ENCODE measurements at places on chromosomes 5 and 9.

DNA sequence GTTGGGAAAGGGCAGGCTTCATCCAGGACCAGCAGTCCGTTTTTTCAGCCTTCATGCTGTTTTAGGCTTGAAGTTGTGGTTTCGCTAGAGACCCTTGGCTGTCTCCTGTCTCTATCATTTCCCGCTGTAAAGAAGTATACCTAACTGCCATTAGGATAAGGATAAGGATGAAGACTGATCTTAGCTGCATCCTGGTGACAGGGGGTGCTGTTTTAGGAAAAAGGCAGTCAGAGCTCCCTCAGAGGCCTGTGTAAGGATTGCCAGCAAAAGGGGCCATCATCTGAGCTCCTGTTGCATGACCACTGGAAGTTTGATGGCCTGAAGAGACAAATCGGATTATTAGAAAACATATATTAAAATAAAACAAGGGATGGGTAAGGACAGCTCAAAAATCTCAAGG, 64.8 kb upstream of the FGF10 start:
- DNase-seq: no peak

DNA sequence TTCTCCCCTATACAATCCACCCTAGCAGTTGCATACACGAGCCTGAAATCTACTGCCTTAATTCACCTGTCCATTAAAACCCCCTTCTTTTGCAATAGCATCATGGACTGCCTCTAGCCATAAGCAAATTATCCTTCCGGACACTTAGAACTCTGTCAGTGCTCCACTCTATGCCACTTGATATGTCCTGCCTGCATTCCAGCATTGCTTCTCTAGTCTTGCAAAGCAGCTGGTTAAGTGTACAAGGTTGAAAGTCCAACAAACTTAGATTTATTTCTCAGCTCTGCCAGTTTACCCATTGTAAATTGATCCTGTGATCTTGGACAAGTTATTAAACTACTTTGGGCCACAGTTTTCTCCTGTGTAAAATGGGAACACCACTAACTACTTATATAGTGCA, 197.9 kb downstream of the EPB41L4A start:
- DNase-seq: no peak

GRCh38 chr5:172782169-172783039, 11.4 kb upstream of the DUSP1 start:
- no peak for DNase-seq

DNA sequence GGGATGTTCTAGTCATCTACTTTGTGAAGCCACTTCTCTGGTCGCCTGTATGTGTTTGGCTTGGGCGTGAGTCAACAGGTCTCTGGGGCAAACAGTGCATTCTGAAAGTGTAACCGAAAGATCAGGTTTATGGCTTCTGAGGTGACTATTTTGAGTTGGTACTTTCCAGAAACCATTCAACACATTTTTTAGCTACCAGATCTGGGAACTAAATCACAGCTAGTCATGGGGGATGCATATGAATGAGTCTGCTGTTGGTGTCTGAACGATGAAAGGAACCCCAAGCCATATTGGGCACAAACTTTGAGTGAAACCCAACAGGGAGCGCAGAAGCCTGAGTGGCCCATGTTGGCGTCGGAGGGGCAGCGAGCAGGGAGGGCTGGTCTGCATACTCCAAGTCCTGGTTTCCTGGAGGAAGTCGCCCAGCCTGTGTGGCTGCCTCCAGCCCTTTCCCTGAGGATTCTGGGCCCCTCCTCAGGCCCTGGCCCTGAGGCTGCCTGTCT, 35.3 kb downstream of the UBE2QL1 start:
- DNase-seq: no peak

DNA sequence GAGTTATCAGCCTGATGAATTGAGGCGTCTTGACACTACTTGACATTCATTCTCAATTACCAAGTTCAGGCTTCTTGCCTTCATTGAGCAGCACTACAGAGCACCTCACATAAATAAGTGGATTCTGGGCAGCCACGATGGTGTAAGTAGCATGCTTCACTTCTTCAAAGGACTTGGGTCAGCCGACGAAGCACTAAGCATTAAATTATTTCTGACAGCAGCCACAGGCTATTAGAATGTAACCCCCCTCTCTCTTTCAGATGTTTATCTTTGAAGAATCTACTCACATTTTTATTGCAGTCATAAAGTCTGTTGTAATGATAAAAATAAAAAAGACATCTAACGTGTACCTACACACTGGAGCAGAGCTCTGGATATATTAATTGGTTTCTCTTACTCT, 45.9 kb upstream of the VPS13A start:
- no peak for DNase-seq

- DNase-seq: no peak
Measured at GRCh38 chr5:5156471-5157082, 16.4 kb downstream of the ADAMTS16 start.

DNA sequence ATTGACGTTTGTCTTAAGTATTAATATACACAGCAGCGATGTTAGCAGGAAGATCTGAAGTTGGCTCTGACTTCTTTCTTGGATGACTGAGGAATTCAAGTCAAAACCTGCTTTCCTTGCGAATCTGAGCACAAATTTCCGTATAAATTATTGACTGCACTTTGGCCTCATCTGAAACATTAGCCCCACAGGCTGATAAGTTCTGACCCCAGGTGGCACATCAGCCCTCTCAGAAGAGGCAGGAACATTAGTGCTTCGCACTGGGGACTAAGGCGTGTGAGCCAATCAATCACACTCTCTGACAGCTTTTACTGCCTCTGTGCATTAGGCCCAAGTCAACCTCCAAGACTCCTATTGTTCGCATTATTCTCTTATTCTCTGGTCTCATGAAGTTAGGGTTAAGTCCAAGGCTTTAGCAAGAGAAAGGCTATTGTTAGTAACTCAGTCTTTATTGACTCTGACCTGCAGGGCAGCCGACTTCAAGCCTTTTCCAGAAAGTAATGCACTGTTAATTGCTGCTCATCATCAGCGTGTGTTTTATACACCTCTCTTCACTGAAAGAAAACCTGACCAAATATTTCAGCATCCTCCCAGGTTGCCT, 84.2 kb downstream of the ZNF608 start:
- no peak for DNase-seq

DNA sequence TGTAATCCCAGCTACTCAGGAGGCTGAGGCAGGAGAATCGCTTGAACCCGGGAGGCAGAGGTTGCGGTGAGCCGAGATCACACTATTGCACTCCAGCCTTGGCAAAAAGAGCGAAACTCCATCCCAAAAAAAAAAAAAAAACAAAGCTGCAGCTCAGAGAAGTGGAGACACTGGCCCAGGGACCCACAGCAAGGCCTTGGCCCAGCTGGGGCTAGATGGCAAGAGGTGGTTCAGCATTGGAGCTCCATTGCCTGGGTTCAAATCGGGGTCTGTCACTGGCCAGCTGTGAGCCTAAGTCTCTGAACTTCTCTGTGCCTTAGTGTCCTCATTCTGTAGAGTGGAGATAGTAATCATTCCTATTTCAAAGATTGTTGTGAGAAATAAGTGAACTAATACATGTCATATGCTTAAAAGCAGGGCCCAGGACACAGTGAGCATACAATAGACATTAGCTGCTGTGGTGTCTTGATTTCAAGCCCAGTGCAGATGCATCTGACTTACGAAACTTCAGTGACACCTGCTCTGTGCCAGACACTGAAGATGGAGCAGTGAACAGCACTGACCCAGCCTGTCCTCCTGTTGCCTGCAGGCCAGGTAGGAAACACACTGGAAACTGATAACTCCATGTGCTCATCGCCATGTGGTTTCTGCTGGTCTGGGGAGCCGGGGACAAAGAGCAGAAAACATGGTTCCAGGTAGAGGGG, 127.7 kb downstream of the C9orf50 start:
- no peak for DNase-seq

- DNase-seq: no peak
Measured at GRCh38 chr5:144179226-144179625, 8.6 kb downstream of the KCTD16 start.

- no peak for DNase-seq
Measured at GRCh38 chr9:16867576-16868311, 2.7 kb downstream of the BNC2 start.

DNA sequence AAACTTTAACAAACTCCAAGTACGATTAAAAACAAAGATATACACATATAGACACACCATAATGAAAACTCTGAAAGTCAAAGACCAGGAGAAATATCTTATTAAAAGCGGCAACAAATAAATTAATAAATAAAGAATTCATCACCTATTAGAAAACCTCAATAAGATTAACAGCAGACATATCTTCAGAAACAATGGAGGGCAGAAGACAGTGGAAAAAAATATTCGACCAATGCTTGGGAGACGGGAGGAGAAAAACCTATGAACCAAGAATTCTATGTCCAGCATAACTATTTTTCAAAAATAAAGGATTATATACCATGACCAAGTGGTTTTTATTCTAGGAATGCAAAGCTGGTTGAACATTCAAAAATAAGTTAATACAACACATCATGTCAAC, 578.6 kb upstream of the CCNG1 start:
- no peak for DNase-seq

All from stimulated activated CD4-positive, alpha-beta T cell treated with anti-CD3 and anti-CD28 coated beads, Interleukin-12 subunit alpha, Interleukin-12 subunit beta, amount 100 ng/mL, for 48 hours (primary cell).